Heart left ventricle (tissue), 16 donors: ENCODE measurements at places on chromosomes 7 and 10. TPM values are rescaled to one million over a fixed set of nuclear protein-coding genes. Genes with fewer than 3 reads are reported as not detected.

VGF gene
- polyA plus RNA-seq: 0.14 TPM

GRCh38 chr7:89023877-89024276 is 228.3 kb upstream of the TEX47 start:
- DNase-seq: no peak

NCAPG2 gene
- polyA plus RNA-seq: 1.1 TPM

DNA sequence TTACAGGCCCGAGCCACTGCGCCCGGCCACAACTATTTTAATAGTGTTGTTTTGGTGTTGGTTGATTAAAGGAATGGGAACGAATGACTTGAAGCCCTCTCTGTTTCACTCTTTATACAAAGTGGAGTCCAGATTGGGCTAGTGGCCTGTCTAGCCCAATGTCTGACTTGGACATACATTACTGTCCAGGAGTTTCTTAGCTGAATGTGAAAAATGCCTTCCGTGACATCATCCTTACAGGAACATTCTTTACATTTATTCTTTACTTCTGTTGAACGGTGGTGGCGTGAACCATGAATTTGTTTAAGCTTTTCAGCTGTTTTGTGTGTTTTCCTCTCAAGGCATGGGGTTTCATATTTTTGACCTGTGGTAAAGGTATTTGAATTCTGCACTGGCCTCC is 67.9 kb downstream of the DAGLB start:
- DNase-seq: no peak

TWIST1 gene
- polyA plus RNA-seq: 1.7 TPM

GRCh38 chr7:98307971-98308466 is 26.5 kb downstream of the BRI3 start:
- DNase-seq: peak; percentile 54

CALHM1 gene
- not detected for polyA plus RNA-seq

SLC39A12 gene
- not detected for polyA plus RNA-seq

DNA sequence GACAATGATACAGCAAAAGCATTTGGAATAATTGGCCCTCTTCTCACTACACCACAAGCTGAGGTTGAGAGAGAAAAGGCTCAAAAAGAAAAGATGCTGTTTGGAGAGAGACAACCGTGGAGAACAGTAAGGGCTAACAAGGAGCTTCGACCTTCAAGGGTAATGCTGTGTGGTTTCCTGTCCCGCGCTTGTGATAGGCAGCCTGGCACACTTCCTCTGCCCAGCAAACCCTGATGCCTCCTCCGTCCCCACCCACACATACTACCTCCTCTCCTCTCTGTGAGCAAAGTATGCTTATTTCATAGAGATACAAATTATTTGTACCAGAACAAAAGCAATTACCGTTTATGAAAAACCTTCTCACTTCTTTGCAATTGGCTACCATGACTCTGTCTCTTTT is 755.4 kb downstream of the KCNMA1 start:
- DNase-seq: no peak

- DNase-seq: no peak
Observed at GRCh38 chr10:1663226-1663625, 74.1 kb downstream of the ADARB2 start.

DNA sequence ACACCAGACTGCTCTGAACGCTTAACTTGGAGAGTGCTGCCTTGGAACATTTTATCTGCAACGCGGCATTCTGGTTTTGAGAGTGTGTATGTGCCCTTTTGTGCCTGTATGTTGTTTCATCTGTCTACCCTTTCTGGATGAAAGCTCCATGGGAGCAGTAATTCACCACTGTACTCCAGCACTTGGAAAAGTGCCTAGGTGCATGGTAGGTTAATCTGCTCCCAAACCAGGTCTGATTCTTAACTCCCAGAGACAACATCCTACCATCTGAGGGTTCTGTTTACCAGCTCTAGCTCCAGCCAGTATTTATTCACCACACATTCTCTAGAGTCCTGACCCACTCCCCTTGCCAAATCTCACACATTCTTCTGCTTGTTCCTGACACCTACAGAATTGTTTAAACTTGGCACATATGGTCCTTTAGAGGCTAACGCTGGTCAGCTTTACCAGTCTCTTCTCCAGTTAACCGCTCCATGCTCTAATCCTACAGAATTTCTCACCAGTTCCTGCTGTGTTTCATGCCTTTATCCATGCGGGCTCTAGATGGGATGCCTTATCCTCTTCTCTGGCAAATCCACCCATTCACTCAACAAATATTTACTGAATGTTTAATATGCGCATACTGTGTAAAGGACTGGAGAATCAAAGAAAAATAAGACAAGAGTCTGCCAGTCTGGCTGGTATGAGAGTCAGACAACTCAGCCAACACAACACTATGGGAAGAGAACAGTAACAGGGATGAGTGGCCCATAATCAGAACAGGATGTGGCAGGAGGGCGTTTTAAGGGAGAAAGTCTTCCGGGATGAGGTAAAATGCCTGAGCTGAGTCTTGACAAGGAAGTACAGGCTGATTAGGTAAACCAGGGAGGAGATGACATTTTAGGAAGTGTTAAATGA is 46.3 kb downstream of the MTPN start:
- DNase-seq: no peak

- no peak for DNase-seq
Observed at GRCh38 chr10:77348082-77348481, 289.5 kb downstream of the KCNMA1 start.

GRCh38 chr10:78713659-78714058 is 355.1 kb upstream of the ZMIZ1 start:
- DNase-seq: no peak
